Amniotic stem cell (primary cell): ENCODE measurements at places on chromosomes 12 and 14.

DNA sequence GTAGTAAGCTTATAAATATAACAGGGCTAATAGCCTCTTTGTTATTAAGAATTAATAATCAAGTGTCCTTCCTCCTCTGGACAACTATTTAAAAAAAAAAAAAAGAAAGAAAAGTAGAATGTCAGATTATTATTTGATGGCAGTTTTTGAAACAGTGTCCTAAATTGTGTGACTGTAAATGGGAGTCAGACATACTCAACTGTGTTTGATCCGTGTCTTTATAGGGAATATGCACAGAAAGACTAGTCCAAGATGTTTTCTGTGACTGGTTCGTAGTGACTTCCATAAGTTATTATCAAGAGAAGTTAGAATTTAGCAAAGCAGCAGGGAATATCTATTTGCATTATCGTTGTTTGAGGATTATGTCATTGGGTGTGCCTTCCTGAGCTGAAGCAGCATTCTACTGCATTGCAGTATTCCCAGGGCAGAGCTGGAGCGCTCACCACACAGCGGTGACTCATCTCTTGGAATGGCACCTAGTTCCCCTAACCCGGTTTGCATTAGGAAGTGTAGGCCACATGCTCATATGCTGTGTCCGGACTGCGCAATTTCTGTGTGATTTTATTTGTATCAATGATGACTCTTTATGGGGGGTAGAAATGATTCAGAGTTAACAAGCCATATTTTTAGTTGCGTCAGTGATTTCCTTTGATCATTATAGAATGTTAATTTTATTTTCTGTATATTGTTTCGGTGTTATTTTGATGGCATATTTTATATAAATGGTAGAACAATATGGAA, 7.9 kb downstream of the DYNC1H1 start:
- DNase-seq: peak; percentile 98

DNA sequence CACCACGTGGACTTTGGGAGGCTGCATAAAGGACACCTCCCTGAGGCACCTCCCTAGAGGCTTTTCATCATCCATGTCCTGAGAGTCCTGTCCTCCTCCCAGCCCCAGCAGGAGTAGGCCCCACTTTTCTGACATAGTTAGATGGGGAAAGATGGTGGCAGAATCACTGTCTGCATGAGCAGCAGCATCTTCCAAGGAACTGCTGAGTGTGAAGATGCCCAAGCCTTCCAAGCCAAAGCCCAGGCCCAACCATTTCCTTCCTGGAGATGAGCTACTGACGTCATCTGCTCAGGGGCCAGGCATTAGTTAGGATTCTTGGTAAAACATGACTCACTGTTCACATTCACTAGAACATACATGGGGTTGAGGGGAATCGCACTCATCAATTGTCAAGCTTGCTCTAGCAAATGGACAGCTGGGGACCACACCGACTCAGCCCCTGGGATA, 37.3 kb downstream of the VDR start:
- peak; percentile 24 for DNase-seq

DNA sequence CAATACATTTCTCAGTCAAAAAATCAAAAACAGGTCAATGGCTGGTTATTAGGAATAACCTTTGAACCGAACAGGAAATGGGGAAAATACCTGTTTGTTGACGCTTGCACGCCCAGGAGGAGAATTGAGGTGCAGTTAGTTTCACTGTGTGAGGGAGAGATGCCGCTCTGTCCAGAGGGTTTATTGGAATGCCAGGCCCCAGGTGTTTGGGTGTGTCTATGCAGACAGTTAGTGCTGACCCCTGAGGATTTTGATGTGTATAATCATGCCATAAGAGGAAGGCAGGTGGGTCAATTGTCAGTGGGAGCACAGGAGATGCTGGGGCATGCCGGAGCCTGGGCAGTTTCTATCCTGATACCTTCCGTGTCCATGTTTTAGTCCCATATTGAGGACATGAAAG, 100.8 kb upstream of the DIO3 start:
- no peak for DNase-seq

GRCh38 chr14:71246539-71246938, 339.3 kb downstream of the PCNX1 start:
- DNase-seq: no peak

DNA sequence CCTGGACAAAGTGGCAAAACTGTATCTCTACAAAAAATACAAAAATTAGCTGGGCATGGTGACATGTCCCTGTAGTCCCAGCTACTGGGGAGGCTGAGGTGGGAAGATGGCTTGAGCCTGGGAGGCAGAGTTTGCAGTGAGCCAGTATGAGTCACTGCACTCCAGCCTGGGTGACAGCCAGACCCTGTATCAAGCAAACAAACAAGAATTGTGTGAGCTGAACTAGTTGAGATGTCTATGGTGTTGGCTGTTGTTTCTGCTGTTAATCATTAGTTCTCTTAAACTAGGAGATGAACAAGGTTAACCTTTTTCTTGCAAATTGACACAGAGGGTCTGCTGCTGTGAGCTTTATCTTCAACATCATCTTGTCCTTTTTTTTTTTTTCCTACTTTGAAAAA, 23.6 kb downstream of the RASSF3 start:
- DNase-seq: no peak

DNA sequence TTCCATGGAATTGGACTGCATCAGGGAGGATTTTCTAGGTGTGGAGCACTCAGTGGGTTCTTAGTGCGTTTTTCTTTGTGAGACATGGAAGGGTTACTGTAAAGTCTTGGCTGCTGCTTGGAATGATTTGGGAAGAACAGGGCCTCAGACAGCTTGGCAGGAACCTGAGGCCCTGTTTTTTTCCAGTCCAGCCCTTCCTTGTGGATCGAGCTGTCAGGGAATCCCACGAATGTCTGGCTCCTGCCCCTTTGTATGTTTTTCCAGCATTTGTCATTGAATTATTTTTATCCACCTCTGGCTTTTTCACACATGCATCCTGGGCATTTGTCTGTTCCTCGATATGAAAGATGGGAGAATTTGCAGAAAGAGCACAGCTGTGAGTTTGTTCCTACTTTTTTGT, 158.5 kb downstream of the TGFB3 start:
- DNase-seq: no peak

DNA sequence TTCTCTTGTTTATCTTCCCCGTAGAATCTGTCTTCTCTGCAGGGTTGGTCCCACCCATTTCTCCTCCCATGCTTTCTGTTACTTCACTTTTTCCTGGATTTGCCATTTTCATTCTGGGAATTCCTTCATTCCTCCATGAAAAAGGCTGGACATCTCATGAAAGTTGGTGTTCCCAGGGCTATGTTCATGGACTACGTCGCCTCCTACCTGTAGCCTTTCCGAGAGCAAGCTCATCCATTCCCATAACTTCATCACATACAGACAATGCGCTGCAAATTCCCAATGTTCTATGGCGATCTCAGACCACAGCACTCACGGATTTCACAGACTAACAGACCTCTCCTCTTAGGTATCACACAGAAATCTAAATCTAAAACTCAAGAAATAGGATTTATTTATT, 217.1 kb downstream of the EXOC5 start:
- DNase-seq: no peak

DNA sequence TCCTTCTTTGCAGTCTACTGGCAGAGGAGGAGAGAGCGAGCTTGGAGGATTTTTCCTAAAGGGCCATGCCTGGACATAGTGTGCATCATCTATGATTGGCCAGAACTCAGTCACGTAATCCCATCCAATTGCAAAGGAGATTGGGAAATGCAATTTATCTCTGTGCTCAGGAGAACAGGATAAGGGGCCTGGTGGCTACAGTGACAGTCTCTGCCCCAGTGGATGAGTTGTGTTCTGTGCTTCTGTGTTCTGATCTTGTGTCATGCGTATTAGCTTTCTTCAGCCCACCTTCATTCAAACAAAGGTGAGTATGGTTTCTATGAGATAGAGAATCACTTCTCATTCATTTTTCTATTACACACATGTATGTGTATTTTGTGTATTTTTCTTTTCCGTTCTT, 144.3 kb downstream of the NRXN3 start:
- no peak for DNase-seq

DNA sequence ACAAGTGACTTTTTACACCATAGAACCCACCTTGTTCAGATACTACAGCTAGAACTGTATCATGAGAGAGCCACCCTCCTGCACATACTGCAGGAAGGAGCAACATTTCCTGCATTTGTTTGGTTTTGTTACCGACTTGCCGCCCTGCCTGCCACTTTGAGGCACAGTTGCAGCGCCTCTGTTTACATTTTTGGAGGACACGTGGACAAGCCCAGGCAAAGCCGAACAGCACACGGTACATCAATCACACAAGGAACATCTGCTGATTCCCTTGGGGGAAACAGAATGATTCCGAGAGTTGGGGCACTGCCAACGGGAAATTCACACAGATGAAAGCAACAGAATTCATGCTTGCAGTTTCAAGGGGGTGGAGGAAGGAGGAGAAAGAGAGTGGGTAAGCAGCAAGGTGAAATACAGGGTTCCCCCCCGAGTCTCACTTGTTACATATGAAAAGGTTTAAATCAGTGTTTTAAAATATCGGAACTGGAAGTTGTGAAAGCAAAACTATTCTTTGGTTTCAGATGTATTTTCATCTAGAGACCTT, 110.7 kb downstream of the BTG1 start:
- no peak for DNase-seq

- no peak for DNase-seq
Observed at GRCh38 chr12:96997797-96998484, 90.9 kb downstream of the NEDD1 start.

GRCh38 chr12:3869865-3870264, 3.3 kb downstream of the PARP11 start:
- DNase-seq: no peak

DNA sequence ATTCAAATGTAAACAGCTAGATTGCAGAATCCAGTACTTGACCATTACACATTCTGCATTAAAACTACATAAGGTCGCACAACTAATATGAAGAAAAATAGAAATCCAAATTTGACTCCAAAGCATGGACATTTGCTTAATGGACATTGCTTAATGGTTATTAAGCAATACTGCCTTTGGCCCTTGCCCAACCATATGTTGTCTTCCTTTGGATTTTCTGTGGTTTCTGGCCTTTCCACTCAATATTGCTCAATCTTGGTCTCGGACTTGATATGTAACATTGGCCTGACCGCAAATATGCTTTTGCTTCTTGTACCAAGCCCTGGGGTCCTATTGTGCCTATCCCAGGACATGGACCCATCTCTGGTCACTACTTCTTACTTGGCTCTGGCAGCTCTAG, 67.2 kb downstream of the PTPRR start:
- DNase-seq: no peak

- DNase-seq: no peak
Observed at GRCh38 chr12:57263096-57263495, 12.1 kb upstream of the STAC3 start.

DNA sequence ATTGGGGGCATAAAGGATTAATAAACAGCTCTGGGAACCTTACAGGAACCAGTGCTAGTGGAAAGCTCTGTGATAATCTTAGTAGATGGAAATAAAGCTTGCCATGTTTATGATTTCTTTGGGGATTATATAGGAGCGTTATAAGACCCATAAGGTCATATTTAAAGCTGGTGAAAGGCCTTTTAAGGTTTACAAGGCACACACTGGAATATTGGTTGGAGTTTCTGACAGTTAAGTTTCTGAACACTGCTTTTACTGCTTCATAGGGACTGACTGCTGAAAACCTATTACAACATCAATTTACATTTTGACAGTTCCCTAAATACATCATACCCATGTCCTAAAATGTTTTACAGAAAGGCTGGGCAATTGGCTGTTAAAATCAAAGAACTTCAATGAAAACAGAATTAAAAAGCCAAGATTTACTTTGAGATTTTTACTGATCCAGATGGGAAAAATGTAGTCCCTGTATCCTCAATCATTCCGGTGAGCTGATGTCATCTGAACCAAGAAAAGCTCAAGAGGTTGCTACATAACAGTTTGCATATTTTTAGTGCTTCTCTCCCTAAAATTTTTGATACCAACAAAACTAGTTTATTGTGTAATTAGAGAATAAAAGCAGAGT, 153.7 kb upstream of the IGF1 start:
- peak; percentile 41 for DNase-seq

- no peak for DNase-seq
Observed at GRCh38 chr14:34971381-34971780, 11.4 kb upstream of the SRP54 start.

DNA sequence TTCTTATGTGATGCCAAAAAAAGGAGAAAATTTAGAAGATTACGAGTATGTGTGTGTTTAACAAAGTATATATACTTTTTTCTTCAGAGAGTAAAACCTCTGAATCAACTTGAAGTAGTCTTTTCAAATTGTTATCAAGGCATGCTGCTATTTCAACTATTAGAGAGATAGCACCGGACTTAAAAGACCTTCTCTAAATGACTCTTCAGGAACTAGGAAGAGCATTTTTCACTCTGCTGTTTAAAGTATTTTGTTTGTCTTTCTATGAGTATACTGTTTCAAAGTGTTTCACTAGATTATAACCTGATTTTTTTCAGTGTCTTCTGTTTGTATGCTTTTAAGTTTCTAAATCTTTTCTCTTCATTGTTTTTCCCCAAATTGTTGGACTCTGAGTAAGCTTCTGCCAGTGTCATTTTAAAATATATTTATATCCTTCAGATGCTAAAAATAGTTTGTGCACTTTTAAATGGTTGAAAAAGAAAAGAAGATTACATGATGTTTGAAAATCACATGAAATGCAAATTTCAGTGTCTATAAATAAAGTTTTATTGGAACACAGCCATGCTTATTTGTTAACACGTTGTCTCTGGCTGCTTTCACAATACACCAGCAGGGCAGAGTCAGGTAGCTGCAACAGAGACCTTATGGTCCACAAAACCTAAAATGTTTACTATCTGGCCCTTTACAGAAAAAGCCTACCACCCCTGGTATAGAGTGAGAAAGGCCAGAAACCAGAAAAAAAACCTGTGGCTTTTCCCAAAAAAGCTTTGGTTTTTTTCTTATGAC, 21.3 kb downstream of the CRADD start:
- no peak for DNase-seq

DNA sequence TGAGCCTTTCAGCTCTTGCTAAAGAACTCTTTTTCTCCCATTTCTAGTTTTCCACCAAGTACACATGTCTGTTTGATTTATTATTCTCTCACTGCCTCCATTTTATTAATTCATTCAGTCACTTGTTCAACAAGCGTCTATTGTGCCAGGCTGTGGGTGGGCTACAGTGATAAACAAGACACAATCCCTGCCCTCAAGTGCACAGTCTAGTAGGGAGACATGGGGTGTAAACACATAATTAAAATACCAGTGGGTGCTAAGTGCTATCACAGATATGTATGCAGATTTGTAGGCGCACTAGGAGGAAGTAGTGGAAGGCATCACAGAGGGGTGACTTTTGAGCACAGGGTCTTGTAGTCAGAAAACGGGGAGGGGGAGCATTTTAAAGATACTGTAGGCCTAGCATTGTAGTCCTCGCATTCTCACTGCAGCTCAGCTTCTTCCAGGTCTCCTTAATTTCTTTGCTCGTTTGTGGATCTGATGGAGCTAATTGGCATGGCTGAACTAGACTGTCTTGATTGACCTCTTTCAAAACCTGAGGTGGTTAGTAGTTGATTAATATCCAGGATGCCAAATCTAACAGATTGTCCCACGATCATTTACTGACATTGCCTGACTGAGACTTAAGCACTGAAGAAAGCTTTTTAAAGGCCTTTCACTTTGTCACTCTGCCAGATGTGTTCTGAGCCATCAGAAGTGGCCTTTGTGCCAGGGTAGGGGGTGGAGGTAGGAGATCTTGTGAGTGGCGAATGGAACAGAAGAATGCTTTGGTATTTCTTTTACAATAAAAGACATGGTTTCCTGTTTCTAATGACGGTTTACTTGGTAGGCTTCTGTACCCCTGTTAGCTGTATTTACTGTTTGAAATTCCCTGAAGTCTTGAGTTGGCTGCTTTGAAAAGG, 116.9 kb downstream of the DIP2B start:
- no peak for DNase-seq
